Stimulated activated CD4-positive, alpha-beta T cell treated with anti-CD3 and anti-CD28 coated beads, Interleukin-15, amount 100 ng/mL, for 1 hour (primary cell): ENCODE measurements at places on chromosomes 1 and 21.

GRCh38 chr1:221045842-221046831 is 166.9 kb downstream of the HLX start:
- DNase-seq = no peak

DNA sequence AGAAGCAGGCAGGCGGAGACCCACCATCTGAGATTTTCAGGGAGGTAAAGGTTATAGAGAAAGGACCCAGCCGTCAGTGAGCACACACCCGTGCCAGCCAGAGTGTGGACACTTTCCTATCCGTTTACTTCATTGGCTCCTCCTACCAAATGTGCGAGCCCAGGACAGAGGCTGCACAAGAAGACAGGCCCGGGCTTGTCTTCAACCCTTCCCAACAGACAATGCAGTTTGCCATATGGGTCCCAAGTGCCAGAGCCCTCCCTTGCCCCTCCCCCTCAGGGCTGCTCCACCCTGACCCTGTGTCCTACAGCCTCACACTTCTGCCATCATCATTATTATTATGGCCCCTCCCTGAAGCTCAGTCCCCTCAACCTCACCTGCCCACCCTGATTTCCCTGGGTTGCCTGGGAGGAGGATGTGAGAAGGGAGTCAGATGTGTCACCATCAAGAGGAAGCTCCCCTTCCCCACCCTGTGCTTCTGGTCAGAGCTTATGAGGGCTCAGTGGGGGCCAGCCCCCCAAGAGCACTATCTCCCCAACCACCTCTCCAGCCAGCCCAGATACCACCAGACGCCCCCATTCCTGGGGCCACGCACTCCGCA is 9.4 kb downstream of the LAPTM5 start:
- DNase-seq = no peak

- DNase-seq = no peak
Measured at GRCh38 chr1:97636941-97637340, 283.9 kb downstream of the DPYD start.

- DNase-seq = no peak
Measured at GRCh38 chr1:233086961-233087881, 136.8 kb downstream of the NTPCR start.

DNA sequence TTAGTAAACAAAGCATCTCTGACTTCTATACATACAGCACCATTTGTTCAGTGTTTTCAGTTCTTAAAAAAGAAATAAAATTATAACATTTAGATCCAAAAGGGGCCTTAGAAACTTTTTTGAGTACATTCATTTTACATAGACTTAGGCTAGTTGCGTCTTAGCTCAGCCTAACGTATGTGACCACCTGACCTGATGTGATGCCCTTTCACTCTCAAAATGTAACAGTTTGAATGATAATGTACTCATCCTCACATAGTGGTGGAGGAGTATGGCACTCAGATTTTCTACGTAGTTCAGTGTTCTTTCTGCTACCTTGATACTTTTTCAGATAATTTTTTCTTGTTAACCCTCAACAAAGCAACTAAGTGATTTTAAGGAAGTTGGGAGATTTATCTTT is 43.4 kb downstream of the RPRD2 start:
- DNase-seq = no peak

- DNase-seq = no peak
Measured at GRCh38 chr1:145740269-145740668, 21.0 kb downstream of the CD160 start.

DNA sequence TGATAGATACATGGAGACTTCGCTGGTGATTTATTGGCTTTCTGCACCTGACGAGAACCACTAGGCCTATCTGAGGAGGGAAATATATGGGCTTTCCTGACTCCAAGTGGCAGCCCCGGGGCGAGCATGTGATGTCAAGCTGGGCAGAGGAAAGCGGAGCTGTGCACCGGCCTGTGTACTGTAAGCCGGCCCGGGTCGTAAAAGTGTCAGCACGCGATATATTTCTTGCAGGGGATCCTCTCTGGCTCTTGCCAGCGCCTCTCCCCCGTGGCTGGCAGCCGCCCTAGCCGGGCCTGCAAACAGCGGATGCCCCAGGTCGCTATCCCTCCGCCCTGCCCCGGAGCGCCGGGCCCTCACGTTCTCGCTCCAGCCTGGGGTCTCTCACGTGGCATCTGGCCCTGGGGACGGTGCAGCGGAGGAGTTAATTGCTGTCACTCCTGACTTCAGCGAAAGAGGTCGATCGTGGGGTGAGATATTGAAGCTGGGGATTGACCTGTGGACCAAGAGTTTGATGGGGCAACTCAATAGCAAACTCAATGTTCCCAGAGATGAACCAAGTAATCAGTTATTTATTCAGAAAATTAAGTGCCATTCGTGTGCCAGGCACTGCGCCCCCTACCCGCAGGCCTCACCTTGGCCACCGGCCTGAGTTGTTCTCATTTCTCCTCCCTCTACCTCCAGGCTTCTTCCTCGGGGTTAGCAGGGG is 41.0 kb upstream of the HAO2 start:
- no peak for DNase-seq

DNA sequence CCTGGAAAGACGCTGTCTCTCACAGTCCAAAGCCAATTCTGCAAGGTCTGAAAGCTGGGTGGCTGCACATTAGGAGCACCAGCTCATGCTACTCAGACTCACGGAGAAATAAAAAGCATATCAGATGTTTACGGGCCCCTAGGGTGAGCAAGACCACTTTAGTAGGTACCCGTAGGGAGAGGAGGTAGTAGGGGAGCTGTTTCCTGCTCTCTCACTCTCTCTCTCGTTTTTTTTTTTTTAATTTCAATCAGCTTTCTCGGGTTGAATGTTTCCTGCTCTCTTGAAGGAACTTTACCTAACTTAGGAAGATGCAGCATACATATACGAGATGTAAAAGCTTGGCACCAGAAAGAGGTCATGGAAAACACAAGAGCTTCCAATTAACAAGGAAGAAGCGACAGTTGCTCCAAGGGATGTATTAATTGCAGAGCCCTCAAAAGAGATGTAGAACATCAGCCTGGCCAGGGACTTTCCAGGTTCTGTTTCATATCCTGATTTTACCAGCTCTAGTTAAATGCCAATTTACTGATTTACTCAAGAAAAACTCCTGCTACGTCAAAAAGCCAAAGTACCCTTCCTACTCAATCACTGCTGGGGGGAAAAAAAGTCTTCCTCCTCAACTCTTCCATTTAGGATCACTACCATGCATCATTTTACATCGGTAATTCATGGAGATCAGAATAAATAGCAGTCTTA is 3.1 kb downstream of the LORICRIN start:
- no peak for DNase-seq

DNA sequence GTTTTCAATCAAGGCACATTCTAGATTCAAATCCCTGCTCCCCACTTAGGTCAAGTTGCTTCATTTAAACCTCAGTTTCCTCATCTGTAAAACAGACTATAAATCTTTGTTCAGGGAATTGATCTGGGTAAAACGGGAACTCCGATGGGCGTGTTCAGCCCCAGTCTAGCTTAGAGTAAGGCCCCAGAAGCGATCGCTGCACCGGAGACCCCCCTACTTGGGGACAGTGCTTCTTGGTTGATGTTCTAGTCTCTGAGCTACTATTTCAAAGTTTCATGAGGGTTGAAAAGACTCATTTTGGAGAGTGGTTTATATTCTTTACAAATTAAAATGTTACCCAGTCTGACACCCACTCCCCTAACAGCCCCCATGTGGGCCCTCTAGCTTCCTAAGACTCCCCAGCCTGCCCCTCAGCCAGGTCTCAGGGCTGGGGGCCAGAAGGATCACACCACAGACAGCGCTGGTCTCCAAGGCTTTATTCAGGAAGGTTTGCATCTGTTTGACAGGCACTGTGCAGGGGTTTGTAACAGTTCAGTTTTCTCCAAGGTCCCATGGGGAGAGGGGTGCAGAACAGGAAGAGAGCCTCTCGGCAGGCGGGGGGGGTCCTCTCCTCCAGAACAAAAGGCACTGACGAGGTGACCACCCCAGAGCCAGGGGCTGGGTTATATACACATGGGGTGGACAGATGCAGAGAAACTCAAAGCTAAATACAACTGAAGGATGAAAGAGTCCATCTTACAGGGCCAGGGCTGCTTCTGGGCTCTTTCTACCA is 82.9 kb downstream of the STUM start:
- no peak for DNase-seq

GRCh38 chr1:16882986-16883385 is 12.8 kb upstream of the RNU1-2 start:
- DNase-seq = no peak

- no peak for DNase-seq
Measured at GRCh38 chr1:179155615-179156014, 73.7 kb downstream of the TOR3A start.

- peak; percentile 12 for DNase-seq
Measured at GRCh38 chr21:29265690-29266479, 32.8 kb upstream of the BACH1 start.

DNA sequence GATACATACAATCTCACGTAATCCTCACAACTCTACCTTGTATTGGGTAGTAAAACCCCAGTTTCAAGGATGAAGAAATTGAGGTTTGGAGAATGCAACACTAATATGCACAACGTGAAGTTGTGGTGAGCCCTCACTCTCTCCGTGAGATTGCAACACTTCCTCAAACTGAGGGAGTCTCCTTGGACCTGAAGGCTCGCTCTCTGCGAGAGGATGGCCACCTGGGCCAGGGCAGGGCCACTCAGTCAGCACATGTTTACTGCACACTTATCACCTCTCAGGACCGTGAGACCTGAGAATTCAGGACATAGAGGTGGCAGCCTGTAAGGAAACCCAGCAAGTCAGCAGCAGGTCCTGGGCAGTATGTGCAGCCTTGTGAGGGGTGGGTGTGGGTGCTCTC is 8.7 kb downstream of the SH3BP5L start:
- DNase-seq = no peak

- no peak for DNase-seq
Measured at GRCh38 chr1:8318436-8318835, 522 bp downstream of the SLC45A1 start.

DNA sequence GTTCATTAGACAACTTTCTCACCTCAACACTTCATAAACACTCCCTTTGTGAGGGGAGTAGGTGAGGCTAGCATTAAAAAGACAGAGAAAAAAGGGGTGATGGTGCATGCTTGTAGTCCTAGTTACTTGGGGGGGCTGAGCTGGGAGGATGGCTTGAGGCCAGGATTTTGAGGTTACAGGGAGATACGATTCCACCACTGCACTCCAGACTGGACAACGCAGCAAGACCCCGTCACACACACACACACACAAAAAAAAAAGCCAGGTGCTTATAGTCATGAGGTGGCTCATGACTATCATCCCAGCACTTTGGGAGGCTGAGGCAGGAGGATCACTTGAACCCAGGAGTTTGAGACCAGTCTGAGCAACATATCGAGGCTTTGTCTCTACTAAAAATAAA is 29.6 kb downstream of the GON4L start:
- no peak for DNase-seq

GRCh38 chr1:77829851-77830250 is 50.4 kb downstream of the MIGA1 start:
- DNase-seq = no peak

DNA sequence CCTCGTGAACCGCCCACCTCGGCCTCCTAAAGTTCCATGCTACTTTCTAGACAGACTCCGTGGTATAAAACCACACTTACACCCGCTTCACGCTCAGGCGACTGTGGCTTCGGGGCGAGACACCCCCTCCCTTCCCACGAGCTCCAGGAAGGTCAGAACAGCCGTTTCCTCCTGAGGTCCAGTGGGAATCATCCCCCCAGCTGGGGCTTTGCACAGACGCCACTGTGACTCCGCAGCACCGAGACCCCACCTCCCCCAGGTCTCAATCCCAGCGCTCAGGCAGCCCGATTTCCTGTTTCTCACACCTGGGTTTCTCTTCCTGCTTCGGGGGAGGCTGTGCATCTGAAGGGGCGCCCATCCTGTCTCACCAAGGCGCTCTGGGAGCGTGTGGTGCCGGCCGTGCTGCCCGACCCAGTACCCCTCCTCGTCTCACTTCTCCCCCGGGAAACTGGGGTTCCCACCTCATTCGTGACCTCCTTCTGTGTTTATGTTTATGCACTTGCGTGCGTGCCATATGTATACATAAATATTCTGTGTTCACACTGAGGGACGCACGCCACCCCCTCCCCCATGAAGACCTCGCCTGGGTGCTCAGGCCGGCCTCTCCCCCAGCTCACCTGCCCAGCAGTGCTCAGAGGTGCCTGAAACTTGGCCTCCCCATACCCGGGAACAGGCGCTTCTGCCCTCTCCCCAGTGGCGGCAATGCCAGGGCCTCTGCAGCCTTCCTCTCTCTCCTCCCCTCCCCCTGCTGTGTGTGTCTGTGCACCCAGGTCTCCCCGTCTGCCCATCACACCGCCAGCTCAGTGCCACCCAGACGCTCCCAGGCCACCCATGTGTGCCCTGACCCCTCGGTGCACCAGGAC is 14.6 kb downstream of the SLC35E2B start:
- DNase-seq = no peak

GRCh38 chr1:60866226-60866900 is 216.0 kb upstream of the NFIA start:
- no peak for DNase-seq

- no peak for DNase-seq
Measured at GRCh38 chr1:102099916-102100315, 103.2 kb upstream of the OLFM3 start.

GRCh38 chr1:21896652-21897532 is 40.2 kb downstream of the HSPG2 start:
- no peak for DNase-seq

- DNase-seq = no peak
Measured at GRCh38 chr1:113653741-113654140, 105.5 kb downstream of the PHTF1 start.

DNA sequence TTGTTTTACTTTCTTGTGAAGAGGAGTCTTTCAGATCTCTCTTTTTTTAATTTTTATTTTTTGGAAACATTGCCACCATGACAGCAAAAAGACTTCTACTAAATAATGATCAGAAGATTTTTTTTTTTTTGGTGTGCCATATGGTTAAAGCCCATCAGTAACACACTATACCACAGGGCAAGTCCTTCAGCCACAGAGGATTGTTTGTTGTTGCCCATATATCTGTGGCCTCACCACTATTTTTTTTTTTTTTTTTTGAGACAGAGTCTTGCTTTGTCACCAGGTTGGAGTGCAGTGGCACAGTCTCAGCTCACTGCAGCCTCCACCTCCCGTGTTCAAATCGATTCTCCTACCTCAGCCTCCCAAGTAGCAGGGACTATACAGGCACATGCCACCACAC is 29.2 kb downstream of the UAP1 start:
- no peak for DNase-seq

DNA sequence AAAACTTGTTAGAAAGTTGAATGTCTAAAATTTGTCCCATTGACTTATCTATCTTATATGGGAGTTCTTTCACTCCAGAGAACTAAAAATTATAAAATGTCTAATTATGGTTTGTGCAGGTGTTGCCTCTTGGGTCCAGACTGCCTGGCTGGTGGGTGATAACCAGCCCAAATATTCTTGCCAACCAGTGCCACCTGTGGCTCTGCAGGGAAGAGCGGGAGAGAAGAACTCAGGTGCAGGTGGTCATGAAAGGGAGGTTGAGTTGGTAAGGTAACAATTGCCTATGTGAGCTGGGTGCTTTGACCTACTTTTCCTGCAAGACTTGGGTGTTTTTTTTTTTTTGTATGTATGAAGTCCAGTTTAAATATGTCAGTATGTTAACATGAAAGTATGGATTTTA is 10.2 kb downstream of the RPS6KC1 start:
- DNase-seq = no peak

- DNase-seq = no peak
Measured at GRCh38 chr1:76587212-76587611, 280.1 kb upstream of the ST6GALNAC5 start.
